ENCODE measurements at places on chromosomes 5 and 9. TPM values are rescaled to one million over a fixed set of nuclear protein-coding genes. Genes with fewer than 3 reads are reported as not detected.

- DNase-seq, result no peak
Measured at GRCh38 chr9:131910572-131910971, 169.1 kb downstream of the MED27 start.

- DNase-seq, result no peak
Measured at GRCh38 chr9:93387791-93388190, 63.7 kb upstream of the FAM120A start.

Gene TLE1
- total RNA-seq, result 20.1 TPM

Gene DRD1
- total RNA-seq, result not detected

Gene NR3C1
- total RNA-seq, result 40.6 TPM

Measured in RPMI7951 (cell line).